ENCODE measurements at places on chromosomes 12 and 14.
A peak's percentile ranks its signal among the peaks of the same experiment; 100 is the strongest.

DNA sequence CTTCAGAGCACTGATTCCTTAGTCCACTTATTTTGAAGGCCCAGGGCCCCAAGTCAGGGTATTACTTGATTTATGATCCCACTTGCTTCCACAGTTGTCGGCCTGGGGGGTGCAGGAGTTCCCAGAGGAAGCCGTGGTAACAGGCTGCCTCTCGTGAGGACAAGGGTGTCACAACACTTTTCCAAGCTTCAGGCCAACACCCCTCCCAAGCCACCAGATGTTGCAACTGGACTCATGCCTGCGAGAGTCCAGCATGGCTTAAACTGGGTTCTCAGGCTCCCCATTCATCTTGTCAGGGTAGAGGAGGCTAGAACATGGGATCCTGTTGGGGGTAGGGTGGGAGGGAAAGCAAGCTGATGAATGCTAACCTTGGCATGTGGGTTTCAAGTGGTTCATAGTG is 56.1 kb downstream of the BMP4 start:
- DNase-seq = no peak

DNA sequence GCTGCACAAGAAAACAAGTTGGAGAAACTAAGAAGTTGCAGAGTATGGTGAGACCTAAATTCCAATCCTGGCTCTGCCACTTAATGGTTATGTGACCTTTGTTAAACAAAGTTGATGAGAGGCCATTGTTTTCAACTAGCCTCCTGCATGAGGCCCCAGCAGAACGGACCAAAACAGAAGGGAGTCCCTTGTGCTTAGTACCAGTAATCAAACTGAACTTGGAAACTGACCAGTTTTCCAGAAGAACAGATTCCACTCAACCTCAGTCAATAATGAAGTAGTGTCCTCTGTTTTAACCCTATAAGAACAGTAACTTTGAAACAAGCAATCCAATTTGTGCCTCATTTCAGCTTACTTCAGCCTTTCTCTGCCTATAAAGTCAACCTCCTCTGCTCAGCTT is 69.9 kb downstream of the C12orf56 start:
- DNase-seq = no peak

- DNase-seq = no peak
These were observed 290.8 kb upstream of the NOVA1 start for GRCh38 chr14:26888592-26888991.

DNA sequence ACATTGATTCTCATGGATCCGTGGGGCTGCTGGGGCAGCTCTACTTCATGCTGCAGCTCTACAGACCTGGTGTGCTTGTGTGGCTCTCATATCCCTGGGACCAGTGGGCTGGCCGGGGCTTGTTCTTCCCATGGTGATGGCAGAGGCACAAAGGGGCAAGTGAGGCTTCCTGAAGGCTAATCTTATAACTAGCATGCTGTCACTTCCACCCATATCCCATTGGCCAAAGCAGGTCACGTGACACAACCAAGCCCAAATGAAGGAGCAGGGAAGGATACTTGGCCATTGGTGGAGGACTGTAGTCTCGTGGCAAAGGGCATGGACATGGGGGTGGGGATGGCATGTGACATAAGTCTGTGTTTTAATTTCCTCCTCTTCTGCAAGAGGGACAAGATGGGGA is 9.9 kb downstream of the PLBD2 start:
- no peak for DNase-seq

- DNase-seq = no peak
These were observed 28.1 kb upstream of the CD9 start for GRCh38 chr12:6172086-6172485.

GRCh38 chr14:22634233-22634900 is 9.8 kb downstream of the OR6J1 start:
- no peak for DNase-seq

GRCh38 chr12:6827437-6827911 is 733 bp upstream of the P3H3 start:
- DNase-seq = peak; percentile 95

DNA sequence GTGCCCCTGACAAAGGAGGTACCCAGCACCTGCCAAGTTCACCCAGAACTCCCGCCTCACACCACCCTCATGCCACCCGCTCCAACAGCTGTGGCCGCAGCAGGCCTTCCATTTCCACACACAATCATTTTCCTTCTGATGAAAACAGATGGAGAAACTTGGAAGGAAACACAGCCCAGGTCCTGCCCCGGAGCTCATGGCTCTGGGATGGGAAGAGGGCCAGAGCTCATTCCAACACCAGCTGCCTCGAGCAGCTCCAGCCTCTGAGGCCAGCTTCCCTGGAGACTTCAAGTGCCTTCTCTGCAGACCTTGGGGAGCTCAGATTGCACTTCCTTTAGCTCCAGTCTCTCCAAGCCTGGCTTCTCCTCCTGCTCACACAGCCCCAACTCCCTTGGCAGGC is 55.1 kb upstream of the CMKLR1 start:
- no peak for DNase-seq

DNA sequence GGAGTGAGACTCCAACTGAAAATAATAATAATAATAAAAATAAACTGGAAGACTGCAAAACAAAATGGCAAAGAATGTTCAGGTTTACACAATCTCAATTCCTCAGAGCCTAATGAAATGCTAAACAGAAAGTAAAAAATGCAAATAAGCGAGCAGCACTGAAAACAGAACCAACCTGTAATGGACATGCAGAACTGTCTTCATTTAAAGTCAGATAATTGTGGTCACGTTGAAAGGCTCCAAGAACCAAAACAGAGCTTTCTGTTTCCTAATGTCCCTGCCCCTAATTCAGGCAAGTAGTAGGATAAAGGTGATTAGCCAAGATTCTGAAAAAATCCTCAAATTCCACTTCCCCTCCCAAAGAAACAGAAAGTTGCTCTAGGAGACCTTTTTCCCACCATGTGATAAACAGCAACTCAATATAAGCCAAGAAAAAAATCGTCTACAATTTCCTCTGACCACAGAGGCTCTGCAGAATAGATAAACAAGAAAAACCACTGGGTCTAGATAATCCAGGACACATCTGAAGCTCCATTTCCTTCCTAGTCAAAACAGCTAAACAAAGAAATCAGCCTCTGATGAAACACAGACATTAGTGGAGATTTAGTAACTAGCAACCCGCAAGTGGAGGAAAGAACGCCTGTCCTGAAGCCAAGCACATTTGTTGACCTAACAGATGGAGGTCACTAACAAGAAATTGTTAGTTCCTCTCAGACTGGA is 3.0 kb downstream of the MIS18BP1 start:
- DNase-seq = no peak

DNA sequence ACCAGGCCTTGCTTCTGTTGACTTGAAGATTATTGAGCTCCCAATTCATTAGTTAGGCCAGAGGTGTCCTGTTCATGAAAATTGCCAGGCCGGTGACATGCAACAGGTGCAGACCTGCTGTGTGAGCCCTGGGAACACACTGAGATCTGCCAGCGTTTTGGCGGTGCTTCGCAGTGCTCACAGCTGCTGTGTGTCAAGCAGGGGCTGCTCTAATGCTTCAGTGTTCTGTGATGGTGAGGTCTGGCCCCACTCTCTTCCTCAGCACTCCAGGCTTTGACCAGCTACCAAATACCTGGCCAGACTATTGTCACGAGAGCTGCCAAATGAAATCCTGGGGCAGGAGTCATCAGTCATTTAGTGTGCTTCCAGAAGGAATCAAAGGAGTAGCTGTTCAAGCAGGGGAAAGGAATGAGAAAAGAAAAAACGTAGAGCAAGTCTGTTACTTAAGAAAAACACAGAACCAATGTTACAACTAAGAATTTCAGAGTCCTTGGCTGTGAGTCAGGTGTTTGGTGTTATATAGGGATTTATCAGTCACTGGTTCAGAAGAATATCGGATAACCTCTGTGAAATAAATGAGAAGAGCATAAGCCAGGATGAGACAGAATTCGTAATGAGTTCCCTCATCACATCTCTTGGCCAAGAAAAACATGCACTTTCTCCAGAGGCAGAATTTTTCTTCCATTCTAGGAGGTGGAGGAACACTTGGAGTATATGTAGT is 150.8 kb downstream of the FBXL14 start:
- no peak for DNase-seq

DNA sequence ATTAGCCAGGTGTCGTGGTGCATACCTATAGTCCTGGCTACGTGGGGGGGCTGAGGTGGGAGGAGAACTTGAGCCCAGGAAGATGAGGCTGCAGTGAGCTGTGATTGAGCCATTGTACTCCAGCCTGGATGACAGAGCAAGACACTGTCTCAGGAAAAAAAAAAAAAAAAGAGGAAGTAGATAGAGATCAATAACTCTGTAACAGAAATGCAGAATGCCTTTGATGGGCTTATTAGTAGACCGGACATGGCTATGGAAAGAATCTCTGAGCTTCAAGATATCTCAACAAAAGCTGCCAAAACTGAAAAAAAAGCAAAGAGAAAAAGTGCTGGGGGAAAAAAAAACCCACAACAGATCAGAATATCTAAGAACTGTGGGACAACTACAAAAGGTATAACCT is 37.5 kb downstream of the GPR68 start:
- no peak for DNase-seq

GRCh38 chr14:58815794-58816193 is 178.0 kb downstream of the DACT1 start:
- no peak for DNase-seq

DNA sequence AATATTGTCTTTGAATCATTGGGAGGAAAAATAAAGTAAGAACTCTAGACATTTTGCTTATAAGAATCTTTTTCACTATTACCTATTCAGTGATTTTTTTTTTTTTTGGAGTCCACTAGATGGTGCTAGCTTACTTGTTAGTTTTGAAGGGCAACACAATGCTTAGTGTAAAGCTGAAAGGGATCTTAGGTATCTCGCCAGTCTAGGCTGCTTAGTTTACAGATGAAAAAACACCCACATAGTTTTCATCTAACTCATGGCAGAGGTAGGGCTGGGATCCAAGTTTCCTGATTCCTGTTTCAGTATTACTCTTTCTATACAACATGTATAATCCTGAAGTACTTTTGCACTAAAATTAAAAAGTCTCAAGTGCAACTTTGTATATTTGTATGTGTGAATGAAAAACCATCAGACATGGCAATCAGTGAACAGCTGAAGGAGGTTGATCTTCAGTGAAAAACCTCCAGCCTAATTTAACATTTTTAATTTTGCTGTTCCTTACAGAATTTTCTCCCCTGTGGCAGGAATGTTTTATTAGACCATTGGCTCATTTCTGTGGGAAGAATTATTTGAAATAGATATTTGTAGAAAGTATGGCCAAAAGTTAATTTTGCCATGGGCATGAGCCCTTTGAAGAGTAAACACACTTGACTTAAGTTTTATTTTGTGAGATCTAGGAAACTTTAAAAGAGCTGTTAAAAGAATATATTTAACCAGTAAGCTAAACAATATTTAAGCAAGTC is 40.7 kb downstream of the LRRIQ1 start:
- DNase-seq = no peak

GRCh38 chr12:115440438-115440837 is 756.5 kb upstream of the TBX3 start:
- DNase-seq = no peak

DNA sequence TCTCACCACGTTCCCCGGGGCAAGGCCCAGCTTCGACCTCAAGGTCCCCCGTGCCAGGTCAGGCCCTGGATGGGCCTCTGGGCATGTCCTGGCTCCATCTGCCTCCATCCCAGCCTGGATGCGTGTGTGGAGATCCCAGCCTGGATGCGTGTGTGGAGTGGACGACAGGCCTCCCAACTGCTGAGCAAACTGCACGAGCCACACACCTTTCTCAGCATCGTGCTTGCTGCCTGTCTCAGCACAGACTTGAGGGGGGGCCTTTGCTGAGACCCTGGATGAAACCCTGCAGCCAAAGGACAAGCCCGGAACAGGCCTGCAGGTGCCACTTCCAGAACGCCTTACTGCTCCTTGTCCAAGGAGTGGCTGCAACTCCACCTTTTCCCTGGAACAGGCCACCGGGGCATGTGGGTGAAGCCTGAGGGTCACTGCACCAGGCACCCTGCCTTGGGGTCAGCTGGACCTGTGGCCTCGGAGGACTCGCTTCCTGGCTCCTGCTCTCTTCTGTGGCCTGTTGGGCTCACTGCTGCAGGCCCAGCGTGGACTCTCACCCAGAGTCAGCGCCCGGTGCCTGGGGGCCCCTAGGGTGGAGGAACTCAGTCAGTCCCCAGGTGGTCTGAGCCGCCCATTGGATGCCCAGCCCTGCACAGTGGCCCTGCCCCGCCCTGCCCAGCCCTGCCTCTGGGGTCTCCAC is 176.0 kb downstream of the KIF26A start:
- peak; percentile 23 for DNase-seq

DNA sequence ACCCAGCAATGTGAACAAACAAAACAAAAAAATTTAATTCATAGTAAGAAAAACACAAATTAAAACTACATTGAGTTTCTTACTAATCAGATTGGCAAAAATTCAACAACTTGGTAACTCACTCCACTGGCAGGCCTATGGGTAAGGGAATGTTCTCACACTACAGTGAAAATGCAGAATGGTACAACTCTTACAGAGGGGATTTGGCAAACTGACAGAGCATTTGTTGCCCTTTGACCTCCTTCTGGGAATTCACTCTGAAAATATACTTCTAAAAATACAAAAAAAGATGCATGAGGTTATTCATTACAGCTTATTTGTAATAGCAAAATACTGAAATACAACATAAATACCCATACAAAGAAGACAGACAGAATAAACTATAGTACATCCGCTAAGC is 32.8 kb downstream of the ABCD2 start:
- DNase-seq = no peak

DNA sequence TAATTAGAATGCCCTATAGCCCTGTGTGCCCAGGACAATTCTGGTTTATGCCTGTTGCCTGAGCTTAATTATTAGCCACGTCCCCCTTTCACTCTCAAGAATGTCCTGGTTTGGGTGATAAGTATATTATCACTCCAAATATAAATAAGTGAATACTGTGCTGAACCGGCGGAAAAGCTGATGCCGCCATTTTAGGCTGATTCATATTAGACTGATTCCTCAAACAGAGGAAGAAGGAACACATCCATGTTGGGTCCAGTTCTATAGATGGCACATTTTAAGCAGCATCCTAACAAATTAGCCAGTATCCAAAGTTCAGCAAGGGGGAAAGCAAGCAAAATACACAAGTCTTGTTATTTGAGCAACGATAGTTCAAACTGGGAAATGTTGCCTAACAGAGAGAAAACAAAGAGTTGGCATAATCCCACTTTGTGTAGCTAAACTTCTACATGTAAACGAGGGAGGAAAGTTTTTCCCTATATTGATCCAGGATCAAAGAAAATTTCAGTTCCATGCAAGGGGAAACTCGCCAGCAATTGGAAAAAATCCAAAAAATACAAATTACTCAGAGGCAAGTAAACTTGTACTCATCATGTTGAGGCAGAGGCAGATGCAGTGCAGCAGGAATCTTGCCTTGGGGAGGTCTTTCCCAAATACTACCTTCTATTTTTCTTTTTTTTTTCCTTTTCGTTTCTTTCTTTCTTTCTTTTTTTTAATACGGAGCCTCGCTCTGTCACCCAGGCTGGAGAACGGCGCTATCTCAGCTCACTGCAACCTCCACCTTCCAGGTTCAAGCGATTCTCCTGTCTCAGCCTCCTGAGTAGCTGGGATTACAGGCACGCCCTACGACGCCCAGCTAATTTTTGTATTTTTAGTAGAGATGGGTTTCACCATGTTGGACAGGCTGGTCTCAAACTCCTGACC is 96.2 kb downstream of the ITPR2 start:
- no peak for DNase-seq
